Stimulated activated CD4-positive, alpha-beta T cell treated with anti-CD3 and anti-CD28 coated beads, Interleukin-1b, Interleukin-23, amount 100 ng/mL, for 1 hour (primary cell): ENCODE measurements at places on chromosomes 13 and 19.

DNA sequence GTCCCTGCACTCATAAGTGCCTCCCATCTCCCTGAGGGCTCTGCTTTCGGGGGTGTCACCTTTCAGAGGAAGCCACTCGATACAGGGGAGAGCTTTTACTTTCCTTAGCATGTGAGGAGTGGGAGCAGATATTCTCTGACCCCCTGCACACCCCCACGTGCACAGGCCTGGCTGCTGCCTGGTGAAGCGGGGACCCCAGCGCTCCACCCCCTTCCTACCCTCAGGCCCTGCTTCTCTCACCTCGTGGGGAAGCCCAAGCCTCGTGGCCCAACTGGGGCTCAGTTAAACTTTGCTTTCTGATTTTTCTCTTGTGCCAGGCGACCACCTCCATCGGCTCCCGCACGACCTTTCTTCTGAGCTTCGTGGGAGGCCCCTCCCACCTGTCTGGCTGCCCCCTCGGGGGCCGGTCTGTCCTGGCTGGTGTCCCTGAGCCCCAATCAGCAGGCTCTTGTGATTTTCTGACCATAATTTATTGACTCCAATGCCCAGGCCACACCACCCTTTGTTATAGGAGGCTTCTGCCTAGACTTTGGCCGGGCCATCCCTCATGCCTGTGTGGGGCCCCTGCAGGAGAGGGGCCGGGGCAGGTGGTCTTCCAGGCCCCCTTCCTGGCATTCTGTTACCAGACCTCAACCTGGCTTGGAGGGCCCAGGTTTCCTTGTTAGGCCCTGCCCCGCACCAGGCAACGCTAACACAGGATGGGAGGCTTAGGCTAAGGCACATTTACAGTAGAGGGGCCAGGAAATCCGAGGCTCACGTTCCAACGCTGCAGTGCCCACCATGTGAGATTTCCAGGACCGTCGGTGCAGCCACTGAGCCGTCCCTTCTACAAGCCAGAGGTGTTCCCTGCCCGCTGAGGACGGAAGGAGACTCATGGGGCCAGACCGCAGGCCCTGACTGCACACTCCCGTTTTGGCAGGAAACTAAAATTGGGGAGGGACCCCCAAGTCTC, 3.7 kb downstream of the TMED1 start:
- DNase-seq: no peak

DNA sequence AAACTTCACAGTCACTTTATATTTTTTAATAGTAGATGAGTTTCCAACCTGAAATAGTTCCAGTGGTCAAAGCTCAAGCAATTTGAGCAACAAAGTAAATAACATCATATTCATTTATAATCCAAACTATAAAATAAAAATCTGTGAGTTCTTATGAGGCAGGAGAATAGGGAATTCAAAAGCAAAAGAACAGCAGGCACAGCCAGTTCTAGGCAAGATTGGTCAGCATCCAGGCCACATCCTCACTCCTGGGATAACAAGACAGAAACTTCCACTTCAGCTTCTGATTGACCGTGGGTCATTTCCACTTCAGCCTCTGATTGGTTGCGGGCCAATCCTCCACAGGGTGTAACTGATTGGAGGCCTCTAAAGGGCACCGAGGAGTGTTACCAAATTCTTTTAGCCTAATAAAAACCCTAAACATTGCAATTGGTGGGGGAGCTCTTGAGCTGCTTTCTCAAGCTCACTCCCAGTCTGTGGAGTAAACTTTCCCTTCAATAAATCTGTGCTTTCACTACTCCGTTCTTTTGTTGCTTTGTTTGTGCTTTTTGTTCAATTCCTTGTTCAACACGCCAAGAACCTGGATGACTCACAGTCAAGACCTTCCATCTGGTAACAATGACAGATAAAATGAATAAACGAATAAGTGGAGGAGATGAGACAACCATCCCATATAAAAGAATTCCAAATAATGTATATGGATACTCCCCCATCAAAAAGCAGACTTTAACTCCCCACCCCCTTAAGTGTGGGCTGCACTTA, 42.6 kb upstream of the AMER2 start:
- DNase-seq: no peak

DNA sequence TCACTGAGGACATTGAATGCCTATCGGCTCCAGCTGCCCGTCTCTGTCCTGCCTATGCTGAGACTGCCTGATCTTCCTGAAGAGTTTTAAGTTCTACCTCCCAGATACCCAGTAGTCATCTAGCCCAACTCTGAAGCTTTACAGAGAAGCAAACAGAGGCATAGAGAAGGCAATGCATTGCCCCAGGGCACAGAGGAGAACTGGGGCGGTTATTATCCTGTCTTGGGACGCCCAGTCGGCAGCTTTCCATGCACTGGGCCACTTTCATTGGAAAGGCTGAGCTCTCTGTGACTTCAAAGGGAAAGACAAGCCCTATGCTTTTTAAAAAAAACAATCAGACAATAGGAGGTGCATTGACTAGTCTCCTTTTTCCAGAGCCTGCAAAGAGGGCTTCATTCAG, 71.6 kb downstream of the HSPH1 start:
- DNase-seq: no peak

DNA sequence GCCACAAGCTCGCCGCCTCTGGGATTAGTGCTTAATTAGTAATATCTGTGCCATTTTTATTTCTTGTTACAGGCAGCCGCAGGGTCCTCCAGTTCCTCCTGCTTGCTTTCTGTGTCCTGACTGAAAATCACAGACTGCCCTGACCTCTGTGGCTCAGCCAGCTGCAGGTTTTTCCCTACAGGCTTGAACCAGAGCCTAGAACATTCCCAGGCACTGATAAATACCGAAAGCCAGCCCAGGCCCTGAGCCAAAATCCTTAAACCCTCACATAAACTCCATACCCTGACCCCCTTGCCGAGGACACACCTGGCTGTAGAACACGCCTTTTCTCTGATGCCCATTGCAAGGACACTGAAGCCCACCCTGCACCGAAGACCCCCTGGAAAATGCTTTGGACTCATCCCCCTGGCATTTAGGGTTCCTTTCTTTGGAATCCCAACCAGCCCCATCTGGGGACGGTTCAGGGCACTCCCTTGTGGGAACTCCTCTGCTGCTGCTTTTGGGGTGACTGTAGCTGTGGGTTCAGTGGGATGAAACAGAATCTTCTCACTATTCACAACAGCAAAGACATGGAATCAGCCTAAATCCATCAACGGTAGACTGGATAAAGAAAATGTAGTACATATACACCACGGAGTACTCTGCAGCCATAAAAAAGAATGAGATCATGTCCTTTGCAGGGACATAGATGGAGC, 15.5 kb downstream of the DPP9 start:
- no peak for DNase-seq

DNA sequence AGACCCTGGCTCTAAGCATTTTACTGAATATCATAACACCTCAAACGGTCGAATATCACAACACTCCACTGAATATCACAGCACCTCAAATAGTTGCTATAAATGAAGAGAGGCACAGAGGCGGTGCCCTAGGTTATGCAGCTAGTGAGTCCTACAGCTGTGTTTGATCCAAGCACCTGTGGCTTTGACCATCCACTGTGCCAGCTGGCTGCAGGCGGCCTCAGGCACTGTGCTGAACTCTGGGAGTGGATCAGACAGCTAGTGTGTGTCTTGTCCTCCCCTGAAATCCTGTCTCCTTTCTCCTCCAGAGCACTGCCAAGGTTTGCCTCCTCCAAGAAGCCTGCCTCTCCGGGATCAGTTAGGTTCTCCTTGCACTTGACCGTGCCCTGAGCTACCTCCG, 7.3 kb downstream of the NOSIP start:
- DNase-seq: no peak

DNA sequence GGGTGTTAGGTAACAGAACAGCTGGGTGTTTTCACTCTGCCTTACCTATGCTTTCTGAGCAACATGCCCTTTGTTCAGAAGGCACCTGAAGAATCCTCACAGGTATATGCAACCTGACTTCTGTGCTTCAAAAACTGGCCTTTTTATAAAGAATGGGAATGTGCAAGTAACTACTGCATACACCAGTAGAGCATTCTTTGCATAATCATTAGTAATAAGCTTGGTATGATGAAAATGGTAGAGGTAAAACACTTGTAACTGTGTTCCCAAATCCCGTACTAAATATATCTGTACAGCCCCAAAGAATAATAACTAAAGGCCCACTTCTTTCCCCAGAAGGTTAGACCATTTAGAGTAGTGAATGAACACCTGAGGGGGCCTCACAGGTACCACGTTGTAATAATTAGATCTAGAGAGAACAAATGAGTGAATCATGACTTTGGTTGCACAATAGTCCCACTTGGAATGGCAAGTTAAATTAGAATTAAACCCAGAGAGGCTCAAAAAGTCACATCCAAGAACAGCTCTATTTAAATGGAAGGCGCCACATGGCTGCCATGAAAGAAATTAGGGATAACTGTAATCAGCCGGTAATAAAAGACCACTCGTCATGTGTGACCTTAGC, 413.9 kb downstream of the KLF12 start:
- DNase-seq: no peak

- DNase-seq: peak; percentile 72
Observed at GRCh38 chr19:2096034-2096479, at the start of gene MOB3A. MOB3A (minus strand) TSS chr19:2096326; CDS start chr19:2078560, 17,766 bp downstream.

GRCh38 chr13:96771486-96772367, 222.5 kb downstream of the OXGR1 start:
- DNase-seq: no peak

- DNase-seq: no peak
Observed at GRCh38 chr19:33728141-33728540, 68.5 kb upstream of the KCTD15 start.
